IMR-90 (cell line): ENCODE measurements at places on chromosomes 2 and 18. TPM values are rescaled to one million over a fixed set of nuclear protein-coding genes. Genes with fewer than 3 reads are reported as not detected.

DNA sequence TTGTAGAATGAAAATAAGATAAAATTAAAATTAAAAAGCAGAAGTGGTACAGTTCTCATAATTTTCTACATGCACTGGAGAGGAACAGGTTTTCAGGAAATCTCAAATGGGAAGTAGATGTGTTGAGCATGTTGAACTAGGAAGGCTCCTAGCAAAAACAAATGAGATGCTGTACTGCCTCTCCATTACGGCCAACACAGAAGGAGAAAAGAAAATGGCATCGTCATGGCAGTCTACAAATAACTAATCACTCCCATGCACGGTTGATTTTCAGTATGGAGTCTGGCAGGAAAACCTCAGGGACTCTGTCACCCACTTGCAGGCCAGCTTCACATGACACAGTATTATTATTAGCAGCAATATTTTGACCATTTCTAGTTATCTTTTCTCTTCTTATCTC, 278.7 kb downstream of the NRXN1 start:
- DNase-seq, result no peak

- no peak for DNase-seq
These were observed 66.4 kb downstream of the TRAPPC12 start for GRCh38 chr2:3445891-3446290.

FAM110C gene
- not detected in 2 replicates for polyA plus RNA-seq

KATNAL2 gene
- polyA plus RNA-seq, result 1.4 and 2.3 TPM in 2 replicates

CELF4 gene
- polyA plus RNA-seq, result not detected in 2 replicates

POTEI gene
- not detected in 2 replicates for polyA plus RNA-seq
